Ovary (tissue), 10 donors: ENCODE measurements at places on chromosomes 2 and 18.

GRCh38 chr2:218582076-218582475, 13.4 kb downstream of the CNOT9 start:
- DNase-seq, result no peak

DNA sequence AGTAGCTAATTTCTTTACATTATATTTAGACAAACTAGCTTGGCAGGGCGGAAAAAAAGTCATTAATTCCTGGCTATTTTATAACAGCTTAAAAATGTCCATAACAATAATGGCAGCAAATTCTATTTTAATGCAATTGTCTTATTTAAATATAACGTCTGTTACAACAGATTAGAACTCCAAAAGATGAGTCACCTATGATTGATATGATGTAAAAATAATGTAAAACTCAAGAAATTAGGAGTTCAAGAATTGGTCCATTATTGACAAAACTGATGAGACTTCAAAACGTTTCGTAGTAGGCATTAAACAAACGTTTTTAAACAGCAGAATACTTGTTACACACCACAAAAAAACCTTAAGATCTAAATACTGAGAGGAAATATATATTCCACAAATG, 2.7 kb downstream of the XPO1 start:
- no peak for DNase-seq

DNA sequence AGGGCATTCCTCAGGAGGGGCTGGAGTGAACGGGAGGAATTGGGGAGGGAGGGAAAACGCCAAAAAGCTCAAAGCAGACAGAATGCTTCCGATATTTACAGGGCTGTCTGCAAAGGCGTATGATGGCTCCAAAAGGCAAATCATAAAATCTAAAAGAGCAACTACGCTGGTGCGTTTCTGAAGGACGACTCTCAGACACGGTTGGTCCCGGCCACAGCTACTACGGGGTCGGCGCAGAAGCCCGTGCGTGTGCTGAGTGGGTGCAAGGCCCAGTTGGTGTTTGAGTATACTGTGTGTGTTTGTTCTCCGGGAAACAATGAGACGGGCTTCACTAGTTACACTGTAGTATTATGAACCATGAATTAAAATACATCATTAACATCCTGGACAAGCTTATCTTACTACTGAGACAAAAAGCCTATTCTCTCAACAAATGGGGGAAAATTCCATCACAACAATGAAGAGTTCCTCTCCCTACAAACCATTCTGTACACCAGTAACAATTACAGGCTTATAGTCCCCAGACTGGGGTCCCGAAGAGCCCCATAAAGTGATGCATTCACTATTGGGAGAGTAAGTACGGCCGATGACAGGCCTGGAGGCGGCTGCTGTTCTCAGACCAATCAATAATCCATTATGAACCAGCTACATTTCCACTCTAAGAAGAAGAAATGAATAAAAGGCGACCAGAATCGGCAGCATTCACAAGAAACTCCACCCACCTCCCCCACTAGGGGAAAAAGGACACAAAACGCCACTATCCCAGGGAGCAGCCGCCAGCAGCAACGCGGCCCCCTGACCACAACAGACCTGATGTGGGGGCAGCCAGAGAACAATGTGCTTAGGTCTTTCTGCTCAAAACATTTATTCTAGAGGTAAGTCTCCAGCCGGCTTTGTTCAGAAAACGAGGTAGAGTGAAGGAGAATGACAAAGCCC, 43.4 kb downstream of the ZNF516 start:
- DNase-seq, result peak; percentile 39

DNA sequence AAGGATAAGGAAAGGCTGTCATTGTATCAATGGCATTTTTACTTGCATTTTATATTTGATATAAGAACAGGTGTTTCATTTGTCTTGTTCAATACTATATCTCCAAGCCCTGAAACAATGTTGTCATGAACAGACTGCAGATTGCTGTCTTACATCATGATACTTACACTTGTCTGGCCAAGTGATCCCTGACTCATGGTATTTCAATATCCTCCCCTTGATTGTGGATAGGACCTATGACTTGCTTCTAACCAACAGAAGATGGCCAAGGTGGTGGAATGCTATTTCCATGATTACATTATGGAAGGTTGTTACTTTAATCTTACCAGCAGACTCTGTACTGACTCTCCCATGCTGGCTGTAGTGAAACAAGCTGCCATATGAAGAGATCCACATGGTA, 471.1 kb downstream of the CCDC85A start:
- DNase-seq, result no peak

GRCh38 chr2:160493227-160494028, at the start of gene RBMS1:
Gene RBMS1 (minus strand): TSS chr2:160493807. CDS start chr2:160493363, 444 bp downstream.
- peak; percentile 76 for DNase-seq

DNA sequence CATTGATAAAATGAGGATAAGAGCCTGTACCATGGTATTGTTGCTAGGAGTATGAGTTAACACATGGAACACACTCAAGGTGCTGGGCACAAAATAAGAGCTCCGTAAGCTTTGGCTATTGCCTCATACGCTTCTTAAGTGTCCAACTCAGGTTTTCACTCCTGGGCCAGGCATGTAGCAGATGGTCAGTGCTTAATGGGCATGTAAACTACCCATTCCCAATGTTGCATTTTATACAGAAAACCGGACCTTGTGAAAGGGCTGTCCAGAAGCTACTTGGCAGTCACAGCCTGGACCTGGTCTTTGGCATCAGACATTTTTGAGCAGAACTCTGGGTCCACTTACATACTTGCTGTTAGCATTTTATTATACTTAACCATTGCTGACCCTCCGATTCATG, 26.9 kb downstream of the MGAT5 start:
- DNase-seq, result no peak

DNA sequence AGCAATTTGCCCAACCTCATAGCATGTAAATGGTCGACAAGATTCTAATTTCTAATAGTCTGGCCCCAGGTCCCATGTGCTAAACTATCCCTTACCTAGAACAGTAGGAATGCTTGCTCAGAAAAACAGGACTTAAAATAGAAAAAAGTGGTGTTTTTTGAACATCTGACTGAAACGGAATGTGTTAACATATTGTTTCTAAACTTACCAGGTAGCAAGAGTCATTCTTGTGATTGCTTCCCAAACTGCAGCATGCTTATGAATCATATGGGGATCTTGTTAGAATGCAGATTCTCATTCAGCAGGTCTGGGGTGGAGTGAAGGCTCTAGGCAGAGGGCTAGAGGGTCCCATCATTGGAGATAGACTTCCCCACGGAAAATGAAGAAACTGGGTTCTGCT, 5.8 kb upstream of the SLC20A1 start:
- no peak for DNase-seq

GRCh38 chr18:76357585-76358260, 137.3 kb downstream of the ZNF516 start:
- DNase-seq, result no peak

DNA sequence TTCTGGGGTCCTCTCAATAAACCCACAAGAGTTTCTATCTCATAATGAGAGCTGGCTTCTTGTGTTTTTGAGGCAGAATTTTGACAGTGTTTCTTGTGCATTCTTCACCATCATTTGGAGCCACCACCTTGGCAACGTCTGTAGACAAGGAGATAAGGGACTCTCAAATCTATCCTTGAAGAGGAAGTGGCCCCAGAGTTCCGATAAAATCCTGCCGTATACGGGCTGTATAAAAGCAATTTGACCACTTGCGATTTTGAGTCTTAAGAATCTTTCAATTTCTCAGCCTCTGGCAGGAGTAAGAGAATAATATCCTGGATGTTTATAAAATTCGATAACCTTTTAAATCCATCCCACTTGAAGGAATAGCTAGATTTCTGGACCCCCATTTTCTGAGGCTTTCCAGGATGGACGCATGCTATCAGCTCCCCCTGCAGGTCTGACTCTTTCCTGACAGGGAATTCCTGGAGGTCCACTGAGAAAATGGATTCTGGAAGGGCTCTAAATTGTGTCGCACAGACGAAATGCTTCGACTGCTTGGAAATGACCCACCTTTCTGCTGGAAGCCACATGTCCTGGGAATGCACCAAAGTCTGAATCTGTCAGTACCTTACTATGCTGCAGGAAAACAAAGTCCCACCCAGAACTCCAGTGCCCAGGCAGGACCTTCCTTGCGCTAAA, 54.1 kb downstream of the E2F6 start:
- peak; percentile 55 for DNase-seq

DNA sequence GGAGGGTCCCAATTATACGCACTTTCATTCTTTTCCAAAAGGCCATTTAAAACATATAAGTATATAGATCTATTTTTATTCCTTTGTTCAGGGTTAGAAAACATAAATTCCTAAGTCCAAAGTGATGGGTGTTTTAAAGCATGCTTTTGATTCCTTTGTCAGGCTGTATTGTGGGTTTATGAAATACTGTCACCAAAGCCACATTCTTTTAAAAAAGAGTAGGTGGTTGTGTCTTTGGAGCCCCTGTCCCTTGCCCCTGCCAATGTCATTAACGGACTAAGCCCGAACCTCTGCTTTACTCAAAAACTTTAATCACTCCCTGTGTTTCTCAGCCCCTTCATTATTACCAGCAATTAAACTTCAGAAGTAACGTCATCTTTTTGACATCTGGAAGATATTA, 104.9 kb upstream of the APCDD1 start:
- no peak for DNase-seq

DNA sequence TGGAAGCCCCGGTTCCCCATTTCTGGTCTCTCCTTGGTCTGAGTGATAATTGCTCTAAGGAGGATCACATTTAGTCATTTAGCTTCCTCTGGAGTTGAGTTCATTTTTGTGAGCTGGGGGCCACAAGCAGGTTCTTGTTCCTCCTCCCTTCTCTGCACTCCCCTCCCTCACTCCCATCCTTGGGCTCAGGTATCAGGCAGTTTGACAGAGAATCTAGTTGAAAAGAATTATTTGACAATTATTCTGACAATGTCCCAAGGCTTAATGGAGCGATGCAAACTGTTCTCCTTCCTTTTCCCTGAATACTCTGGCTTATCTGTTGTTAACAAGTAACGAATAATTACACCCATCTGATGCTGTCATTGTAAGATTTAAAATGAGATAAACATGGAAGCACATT, 61.5 kb downstream of the SERPINB8 start:
- no peak for DNase-seq

DNA sequence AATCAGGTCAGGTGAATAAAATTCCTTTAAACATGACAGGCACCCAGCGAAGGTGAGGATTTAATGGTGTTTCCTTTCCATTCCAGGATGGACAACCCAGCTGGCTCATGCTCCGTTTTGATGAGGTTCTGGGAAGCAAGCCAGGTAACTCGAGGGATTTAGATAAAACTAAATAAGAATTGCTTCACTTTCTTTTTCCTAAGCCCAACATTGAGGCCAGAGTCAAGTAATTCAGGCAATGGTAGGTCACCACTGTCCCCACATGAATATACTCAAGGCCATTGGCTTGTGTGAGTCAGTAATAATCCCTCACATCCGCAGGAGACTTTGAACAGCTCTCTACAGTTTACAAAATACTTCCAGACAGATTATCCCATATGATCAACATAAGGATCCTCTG, 16.2 kb upstream of the LRATD1 start:
- DNase-seq, result peak; percentile 28
